SIG-M5 (cell line): ENCODE measurements at places on chromosomes 4 and X.

DNA sequence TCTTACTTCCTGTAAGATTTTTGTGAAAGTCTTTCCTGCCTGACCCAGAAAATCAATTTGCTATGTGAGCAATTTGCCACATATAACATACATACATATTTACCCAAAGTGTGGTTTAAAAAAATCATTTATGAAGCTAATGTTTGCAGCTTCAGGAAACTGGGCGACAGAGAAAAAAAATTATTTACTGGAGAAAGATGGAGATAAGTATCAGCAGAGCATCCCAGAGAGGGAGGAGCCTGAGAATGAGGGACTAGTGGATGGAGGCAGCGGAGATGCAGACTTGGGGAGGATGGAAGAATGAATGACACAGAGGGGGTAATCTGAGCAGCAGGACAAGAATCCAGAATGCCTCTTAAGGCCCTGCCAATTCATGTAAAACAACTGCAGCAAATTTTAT lies 975 bp upstream of the GYPA start:
- DNase-seq: no peak

DNA sequence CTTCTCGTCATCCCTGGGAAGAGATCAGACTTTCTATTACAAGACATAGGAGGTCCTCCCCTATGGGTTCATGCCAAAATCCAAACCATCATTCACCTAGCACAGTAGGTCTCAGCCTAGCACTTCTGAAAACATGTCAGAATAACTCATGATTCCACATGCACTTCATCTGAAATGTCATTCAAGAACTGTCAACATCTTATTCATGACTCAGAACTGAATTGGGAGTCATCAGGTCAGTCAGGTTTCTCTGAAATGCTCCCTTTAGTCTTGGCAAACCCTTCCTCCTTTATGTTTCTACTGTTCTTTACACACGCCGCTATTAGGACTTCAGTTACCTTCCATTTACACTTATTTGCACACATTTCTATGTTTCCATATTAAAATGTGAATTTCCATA lies 67.2 kb downstream of the ANTXR2 start:
- no peak for DNase-seq

DNA sequence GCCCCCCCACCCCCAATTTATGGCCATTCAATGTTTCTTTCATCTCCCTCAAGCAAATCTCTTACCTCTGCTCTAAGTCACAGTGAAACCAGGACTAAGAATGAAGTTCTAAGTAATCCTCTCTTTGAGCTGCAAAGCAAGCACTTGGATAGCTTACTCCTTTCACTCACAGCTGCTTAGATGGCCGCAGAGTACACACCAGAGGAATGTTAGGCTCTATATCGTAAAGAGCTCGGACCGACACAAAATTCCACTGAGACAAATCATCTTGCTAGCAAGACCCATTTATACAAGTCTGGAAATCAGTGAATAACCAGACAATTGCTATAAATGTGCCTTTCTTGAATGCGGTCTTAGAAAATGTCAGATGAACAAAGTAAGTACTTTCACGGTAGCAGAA lies 135.0 kb downstream of the IDS start:
- DNase-seq: no peak

- DNase-seq: no peak
These were observed 345.9 kb upstream of the NOCT start for GRCh38 chr4:138669479-138670315.

GRCh38 chr4:85423431-85423830 lies 51.5 kb upstream of the ARHGAP24 start:
- no peak for DNase-seq

DNA sequence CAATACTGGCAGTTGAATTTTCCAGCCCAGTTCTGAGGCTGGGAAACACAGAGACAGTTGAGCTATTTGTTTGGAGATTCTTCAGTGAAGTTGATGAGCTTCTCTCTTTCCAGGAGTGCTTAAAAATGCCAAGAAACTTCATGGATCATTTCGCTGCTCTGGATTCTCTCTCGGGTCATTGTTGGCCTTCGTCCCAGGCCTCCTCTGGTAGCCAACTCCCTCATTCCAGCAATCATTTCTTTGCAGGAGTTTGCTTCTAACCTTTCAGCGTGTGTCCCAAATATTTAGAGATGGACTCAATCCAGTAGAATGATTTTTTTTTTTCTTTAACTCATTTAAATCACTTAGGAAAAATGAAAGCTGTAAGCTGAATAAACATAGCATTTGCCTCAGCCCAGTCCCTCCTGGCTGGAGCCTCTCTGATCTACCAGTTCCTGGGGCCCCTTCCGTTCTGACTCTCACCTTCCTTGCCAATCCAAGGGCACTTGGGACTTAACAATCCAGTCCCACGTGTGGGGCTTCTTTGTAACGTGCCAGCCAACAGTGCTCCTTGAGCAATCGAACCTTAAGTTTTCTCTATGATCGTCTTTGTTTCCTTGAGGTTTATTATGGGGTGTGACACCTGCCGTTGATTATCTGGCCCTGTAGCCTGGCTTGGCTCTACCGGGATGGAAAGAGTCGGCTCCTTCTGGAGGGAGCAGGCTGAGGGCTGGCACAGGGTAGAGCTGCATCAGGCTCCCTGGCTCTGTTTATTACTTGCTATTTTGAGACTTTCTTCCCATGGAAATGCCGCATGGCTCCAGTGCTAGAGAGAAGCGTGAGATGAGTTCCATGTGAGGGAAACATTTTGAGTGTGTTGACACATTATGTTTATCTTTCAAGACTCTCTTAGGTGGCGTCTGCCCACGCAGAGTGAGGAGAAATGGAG lies 80.4 kb upstream of the GPC4 start:
- DNase-seq: no peak

DNA sequence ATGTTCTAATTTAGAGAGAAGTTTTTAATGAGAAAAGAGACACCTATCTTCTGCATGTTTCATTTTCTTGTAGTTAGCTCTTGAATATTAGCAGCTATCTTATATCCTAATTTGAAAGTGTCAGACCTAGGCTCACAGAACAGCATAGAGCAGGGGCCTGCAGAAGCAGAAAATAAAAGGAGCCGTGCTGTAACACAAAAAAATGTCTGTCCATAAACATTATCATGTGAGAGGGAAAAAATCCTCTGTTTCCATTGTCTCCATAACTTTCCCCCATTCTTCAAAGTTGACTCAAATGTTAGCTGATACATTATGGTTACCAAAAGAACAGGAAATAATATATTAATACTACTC lies 329.2 kb upstream of the EPHA5 start:
- no peak for DNase-seq

GRCh38 chr4:99847362-99847976 lies 30.8 kb downstream of the DAPP1 start:
- peak; percentile 8 for DNase-seq

DNA sequence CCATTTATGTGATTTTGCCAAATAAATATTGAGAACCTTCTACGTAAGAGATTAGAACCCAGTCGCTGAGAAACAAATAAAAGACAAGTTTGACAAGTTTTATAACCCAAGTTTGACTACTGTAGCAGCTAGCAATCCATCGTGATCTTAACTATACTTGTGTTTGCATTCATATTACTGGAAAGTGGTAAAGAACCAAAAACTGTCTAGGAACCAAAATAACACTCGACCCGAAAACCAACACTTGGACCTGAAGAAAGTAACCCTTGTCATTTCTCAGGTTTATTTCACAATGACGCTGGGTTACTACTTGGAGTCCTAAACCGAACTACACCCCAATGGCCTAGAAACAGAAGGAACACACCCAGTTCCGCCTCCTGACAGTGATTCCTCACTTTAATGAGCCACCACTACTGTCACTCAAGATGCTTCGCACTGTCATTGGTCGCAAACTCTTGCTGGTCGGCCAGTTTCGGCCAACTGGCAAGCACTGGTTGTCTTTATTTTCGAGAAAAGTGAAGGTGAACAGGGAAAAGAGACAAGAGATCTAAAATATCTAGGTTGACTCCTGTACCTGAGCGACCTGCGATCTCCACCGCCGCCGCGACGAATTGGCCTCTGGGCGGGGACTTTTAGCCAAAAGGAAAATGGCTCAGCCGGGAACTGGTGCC lies 496 bp downstream of the FBXO8 start:
- DNase-seq: peak; percentile 91

DNA sequence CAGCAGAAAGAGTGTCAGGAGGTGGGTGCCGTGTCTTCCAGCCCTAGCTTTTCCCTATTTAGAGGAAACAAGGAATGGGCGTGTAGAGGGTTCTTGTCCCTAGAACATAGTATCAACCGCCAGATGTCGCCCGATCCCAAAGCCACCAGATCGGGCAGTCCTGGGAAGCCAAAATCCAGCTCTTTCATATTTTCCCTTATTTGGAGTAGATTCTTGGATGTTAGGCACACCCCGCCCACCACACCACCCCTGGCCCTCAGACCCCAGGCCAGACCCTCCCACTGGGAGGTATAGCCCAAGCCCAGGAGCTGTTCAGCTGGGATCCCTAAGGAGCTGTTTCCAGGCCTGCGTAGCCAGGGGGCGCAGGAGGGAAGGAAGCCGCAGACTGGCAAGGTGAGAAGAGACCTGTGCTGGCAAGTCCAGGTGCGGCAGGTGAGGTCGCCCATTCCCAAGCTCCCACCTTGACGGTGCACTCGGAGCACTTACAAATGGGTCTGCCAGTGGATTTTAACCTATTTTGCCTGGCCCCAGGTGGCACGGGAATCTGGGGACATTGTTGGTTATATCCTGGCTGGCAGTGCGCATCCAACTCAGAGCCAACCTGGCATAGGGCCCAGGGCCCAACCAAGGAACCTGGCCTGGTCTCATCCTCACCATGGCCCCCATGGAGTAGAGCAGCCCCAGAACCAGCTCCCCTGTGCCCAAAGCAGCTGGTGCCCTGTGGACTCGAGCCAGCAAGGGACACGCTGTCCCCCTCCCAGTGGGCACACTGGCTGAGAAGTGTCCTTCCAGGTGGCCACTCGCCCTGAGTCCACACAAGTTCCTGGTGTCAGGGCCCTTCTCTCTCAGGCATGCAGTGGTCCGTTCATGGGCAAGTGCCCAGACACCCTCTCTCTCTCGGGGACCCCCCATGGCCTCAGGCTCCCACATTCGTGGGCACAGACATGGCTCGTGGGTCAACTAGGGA lies 811 bp downstream of the FLNA start:
- DNase-seq: no peak

- no peak for DNase-seq
These were observed 25.9 kb downstream of the METTL14 start for GRCh38 chr4:118711052-118711451.

DNA sequence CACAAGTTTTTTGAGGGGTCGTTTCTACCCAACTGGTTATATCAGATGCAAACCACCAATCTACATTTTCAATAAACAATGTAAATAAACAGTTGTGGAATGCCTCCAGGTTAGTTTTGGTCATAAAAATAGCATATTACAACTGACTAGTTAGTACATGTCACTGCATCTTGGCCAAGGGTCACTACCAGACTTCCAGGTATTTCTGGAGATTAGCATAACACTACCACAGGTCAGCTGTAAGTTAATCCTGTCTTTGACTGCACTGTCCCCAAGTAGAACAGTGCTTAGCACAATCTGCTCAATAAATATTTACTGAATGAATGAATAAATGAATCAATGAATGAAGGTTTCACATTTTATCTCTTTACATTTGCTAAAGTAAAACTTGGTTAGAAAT lies 64.4 kb downstream of the TBC1D19 start:
- no peak for DNase-seq

DNA sequence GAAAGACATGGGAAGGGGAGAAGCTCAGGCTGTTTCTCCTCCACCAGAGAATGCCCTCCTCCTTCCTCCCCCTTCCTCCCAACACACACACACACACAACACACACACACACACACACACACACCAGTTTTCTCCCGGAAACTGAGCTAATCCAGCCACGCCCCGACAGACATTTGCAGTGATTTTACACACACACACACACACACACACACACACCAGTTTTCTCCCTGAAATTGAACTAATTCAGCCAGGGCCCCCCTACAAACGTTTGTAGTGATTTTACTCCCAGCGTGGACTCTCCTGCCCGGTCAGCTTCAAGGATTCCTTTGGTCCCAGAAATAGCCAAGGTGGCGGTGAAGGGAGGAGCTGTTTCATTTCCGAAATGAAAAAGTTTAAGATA lies 32.9 kb upstream of the STX18 start:
- DNase-seq: no peak

DNA sequence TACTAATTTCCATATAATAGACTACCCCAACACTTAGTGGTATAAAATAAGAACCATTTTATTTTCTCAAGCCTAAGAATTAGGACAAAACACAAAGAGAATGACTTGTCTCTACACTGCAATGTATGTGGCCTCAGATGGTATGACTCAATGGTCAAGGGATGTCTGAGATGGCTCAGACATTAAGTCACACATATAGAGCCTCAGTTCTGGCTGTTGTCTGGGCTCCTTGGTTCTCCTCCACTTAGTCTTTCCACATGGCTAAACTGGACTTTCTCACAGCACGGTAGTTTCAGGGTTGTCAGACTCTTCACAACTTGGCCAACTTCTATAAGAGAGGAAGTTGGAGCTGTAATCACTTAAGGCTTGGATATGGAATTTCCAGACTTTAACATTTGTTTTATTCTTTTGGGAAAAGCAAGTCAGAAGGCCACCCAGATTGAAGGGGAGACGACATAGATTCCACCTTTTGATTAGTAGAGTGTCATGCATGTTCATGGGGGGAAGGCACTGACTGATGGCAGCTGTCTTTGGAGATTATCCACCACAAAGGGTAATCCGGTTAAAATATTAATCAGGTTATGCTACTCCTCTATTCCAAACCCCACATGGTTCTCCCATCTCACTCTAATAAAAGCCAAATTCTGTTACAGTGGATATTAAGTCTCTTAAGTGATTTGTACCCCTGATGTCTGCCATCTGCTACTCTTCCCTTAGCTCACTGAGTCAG lies 9.4 kb downstream of the IL15 start:
- no peak for DNase-seq

GRCh38 chrX:151738751-151739150 lies 4.2 kb downstream of the CNGA2 start:
- DNase-seq: no peak

GRCh38 chr4:163815776-163816175 lies 321.3 kb downstream of the TMA16 start:
- DNase-seq: no peak

GRCh38 chr4:11328401-11328800 lies 100.3 kb downstream of the HS3ST1 start:
- no peak for DNase-seq

DNA sequence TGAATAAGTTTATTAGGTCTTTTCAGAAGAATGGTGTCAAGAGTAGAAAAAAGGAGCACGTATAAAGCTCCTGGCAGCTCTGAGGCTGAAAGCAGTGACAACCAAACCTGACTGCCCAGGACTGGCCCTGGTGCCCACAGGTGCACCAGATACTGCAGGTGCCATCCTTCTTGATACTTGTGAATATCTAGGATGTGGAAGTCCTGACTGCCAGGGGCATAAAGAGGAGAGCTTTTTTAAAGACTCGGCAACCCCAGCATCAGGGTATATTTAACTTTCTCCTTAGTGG lies 60.7 kb downstream of the TMEM150C start:
- DNase-seq: no peak

DNA sequence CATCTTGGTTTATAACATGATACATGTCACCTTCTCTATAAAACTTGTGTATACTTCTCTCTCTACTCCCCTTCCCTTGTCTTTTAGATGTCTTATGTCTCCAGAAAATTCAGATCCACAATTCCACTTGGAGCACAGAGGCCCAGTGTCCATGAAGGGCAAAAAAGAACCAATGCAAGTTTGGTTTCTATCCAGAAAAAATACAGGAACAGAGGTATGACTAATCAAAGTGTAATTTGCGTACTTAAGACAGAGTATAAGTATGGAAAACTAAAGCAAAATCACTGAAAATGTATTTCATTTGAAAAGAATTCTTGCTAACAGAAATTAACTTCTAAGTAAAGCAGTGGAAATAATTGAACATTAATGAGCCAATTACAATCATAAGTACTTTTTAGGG lies 46.2 kb downstream of the GUCY1B1 start:
- no peak for DNase-seq
